T-helper 2 cell treated with Interferon-gamma antibody and Interleukin-4, amounts not matched to agents 5 μg/mL and 100 μg/mL, for 36 hours (primary cell): ENCODE measurements at places on chromosomes 6 and 20.

- no peak for DNase-seq
Measured at GRCh38 chr6:55875400-55875799, at the start of gene BMP5. Gene BMP5 (minus strand): TSS chr6:55875590. CDS start chr6:55874865, 725 bp downstream.

- DNase-seq = no peak
Measured at GRCh38 chr6:135592276-135592675, 94.7 kb upstream of the AHI1 start.

- no peak for DNase-seq
Measured at GRCh38 chr6:166930354-166930891, 25.9 kb downstream of the RNASET2 start.

DNA sequence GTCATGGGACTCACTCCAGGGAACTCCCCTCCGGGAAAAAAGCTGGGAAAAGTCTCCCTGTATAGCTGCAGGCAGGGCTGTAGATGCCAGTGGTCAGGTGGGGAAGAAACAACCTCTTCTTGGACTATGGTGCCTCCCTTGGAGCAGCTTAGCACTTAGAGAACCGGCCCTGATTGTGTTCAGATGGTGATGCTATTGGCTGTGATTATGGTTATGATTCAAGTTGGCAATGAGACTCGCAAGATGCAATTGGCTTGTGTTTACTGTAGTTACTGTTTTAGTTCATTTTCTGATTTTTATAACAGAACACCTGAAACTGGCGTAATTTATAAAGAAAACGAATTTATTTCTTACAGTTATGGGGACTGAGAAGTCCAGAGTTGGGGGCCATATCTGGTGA is 314.7 kb upstream of the RNF24 start:
- DNase-seq = no peak

GRCh38 chr6:56794421-56794820 is 151.7 kb upstream of the DST start:
- no peak for DNase-seq

GRCh38 chr20:38089500-38089899 is 56.0 kb downstream of the RPRD1B start:
- DNase-seq = no peak

DNA sequence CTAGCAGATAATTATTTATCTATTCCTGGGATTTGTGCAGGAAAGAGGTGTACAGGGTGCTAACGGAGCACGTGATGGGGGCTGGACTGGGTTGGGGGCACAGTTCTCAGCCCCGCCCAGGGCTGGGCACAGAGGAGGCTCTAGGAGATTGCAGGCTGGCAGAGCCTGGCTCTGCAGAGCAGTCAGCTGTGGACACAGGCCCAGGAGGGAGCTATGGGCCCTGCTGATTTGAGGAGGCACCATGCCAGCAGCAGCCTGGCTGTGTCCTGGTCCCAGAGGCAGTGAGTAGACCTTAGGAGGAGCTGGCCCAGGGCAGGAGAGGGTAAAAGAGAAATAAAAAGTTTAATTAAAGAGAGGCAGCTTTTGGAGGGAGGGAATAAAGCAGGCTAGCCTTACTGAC is 19.3 kb downstream of the MAFB start:
- no peak for DNase-seq

- DNase-seq = no peak
Measured at GRCh38 chr6:108902382-108902792, 54.2 kb downstream of the ARMC2 start.
